Colonic mucosa (tissue), 4 donors: ENCODE measurements at places on chromosomes 5 and 9. TPM values are rescaled to one million over a fixed set of nuclear protein-coding genes. Genes with fewer than 3 reads are reported as not detected.

DNA sequence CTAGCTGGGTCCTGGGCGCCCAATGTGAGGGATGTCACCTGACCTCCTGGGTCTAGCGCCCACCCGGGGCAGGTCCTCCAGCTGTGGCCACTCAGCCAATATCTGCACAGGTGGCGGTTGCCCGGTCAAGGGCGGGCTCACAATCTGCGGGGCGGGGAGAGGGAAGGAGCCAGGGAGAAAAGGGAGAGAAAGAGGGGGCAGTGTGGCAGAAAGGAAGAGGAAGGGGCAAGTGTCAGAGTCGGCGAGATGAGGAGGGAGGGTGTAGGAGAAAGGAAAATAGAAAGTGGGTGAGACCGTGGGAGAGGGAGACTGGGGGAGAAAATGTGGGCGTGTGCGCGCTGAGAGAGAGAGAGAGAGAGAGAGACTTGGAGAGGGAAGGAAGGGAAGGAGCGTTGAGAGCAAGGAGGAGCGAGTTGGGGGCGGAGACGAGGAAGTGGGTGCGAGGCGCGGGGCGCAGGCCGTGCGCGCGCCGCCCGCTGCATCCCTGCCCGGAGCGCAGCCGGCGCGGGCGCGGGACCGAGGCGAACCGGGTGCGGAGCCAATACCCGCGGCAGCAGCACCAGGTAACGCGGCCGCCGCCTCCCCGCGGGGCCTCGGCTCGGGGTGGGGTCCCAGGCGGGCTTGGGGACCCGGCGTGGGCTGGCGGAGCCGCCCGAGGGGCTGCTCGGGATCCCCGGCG is at the start of gene HRH2:
HRH2 (plus strand) TSS at position 479 of the 679 bp plus-strand sequence. CDS start 25,163 bp downstream, outside the sequence.
- H3K4me1 ChIP-seq = no peaks in the 10 kb centered on the region
- peak within 1 kb of the TSS; percentile 28 for H3K4me3 ChIP-seq
- DNase-seq = no peak
- no peaks in the 10 kb centered on the region for H3K36me3 ChIP-seq

GRCh38 chr9:136722093-136722968 is 10.0 kb downstream of the DIPK1B start:
- no peak for DNase-seq
- H3K4me1 ChIP-seq = peaks cover 10% of the 10 kb centered on the region
- peaks cover 6% of the 10 kb centered on the region for H3K36me3 ChIP-seq
- no peak overlapping the region for H3K4me3 ChIP-seq
- no peak overlapping the region for H3K27ac ChIP-seq

EIF4EBP3 gene
- 13.8 TPM for total RNA-seq

DNA sequence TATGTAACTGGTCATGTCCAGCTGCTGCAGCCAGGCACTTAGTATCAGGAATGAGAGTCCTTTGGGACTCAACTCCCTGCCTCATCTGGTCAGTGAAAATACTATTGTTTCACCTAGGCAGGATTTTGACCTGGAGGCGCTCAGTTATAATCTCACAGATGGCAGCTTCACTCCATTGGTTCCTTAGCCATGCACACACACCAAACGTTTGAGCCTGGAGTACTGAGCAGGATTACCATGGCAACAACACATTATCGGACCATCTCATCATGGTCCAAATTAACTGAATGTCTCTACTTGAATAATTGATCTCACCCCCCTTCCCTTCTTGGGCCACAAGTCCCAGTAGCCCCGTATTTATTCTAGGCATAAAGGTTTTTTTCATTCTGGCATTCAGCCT is 15.0 kb upstream of the SREK1 start:
- no peaks in the 10 kb centered on the region for H3K4me1 ChIP-seq
- H3K27me3 ChIP-seq = no peaks in the 10 kb centered on the region
- H3K36me3 ChIP-seq = no peaks in the 10 kb centered on the region
- DNase-seq = no peak

GRCh38 chr9:22147813-22148527 is 138.9 kb upstream of the CDKN2B start:
- H3K27ac ChIP-seq = no peak overlapping the region
- H3K36me3 ChIP-seq = no peaks in the 10 kb centered on the region
- no peak overlapping the region for H3K4me3 ChIP-seq
- no peak for DNase-seq
- H3K27me3 ChIP-seq = no peaks in the 10 kb centered on the region
- no peaks in the 10 kb centered on the region for H3K4me1 ChIP-seq

GRCh38 chr5:169050146-169050571 is 250.8 kb downstream of the SLIT3 start:
- no peaks in the 10 kb centered on the region for H3K27me3 ChIP-seq
- DNase-seq = no peak
- H3K36me3 ChIP-seq = no peaks in the 10 kb centered on the region
- no peak overlapping the region for H3K4me3 ChIP-seq
- no peaks in the 10 kb centered on the region for H3K4me1 ChIP-seq

SPINK6 gene
- 0.45 TPM for total RNA-seq

- no peak overlapping the region for H3K4me3 ChIP-seq
- no peaks in the 10 kb centered on the region for H3K36me3 ChIP-seq
- no peak overlapping the region for H3K27ac ChIP-seq
- no peak for DNase-seq
- no peaks in the 10 kb centered on the region for H3K4me1 ChIP-seq
Observed at GRCh38 chr5:128426090-128426534, 111.9 kb downstream of the FBN2 start.

DNA sequence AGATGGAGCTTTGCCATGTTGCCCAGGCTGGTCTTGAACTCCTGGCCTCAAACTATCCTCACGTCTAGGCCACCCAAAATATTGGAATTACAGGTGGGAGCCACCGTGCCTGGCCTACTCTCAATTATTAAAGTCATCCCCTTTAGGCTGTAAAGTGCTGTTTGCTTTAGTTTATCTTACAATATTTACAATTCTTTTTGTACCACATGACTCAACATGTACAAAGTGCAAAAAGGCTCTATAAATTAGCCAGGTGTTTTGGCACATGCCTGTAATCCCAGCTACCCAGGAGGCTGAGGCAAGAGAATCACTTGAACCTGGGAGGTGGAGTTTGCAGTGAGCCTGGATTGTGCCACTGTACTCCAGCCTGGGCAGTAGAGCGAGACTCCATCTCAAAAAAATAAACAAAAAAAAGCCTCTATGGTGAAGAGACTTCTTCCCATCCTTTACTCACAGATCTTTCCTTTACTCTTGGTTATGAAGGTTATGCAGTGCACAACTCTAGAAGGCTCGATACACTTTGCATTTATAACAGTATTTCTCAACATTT is 28.5 kb upstream of the MLLT3 start:
- no peak overlapping the region for H3K4me3 ChIP-seq
- DNase-seq = no peak
- no peaks in the 10 kb centered on the region for H3K27me3 ChIP-seq
- no peaks in the 10 kb centered on the region for H3K36me3 ChIP-seq
- H3K4me1 ChIP-seq = no peaks in the 10 kb centered on the region
- no peak overlapping the region for H3K27ac ChIP-seq

CTXN3 gene
- not detected for total RNA-seq

TMEM38B gene
- 28.5 TPM for total RNA-seq

SLC31A2 gene
- 6.1 TPM for total RNA-seq

SMARCA2 gene
- total RNA-seq = 89.4 TPM

GRCh38 chr9:133443982-133444381 is 15.8 kb upstream of the CACFD1 start:
- no peaks in the 10 kb centered on the region for H3K4me1 ChIP-seq
- no peaks in the 10 kb centered on the region for H3K36me3 ChIP-seq
- H3K4me3 ChIP-seq = no peak overlapping the region
- no peak overlapping the region for H3K27ac ChIP-seq
- no peak for DNase-seq

- no peaks in the 10 kb centered on the region for H3K4me1 ChIP-seq
- H3K4me3 ChIP-seq = no peak overlapping the region
- H3K27ac ChIP-seq = no peak overlapping the region
- H3K27me3 ChIP-seq = no peaks in the 10 kb centered on the region
- no peak for DNase-seq
Observed at GRCh38 chr9:109861499-109861898, 81.5 kb downstream of the PALM2AKAP2 start.

DNA sequence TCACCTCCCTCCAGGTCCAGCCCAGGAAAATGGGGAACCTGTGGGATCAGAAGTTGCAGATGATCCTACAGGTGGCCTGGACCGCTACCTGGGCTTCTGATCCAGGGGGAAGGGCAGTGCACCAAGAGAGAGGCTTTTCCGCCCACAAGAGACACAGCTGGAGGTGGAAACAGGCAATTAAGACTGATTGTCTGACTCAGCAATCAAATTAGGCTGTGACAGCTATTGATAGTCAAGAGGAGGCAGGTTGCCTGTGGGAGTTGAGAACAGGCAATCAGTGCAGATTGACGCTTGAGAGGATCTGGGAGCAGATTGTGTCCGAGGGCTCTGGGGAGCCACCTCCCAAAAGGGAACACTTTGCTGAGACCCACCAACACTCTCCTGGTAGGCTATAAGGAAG is 71.1 kb upstream of the SLC44A1 start:
- no peaks in the 10 kb centered on the region for H3K36me3 ChIP-seq
- H3K4me1 ChIP-seq = no peaks in the 10 kb centered on the region
- no peak overlapping the region for H3K27ac ChIP-seq
- no peak overlapping the region for H3K4me3 ChIP-seq
